Left kidney (tissue), 8 donors: ENCODE measurements at places on chromosomes 5 and 9.

DNA sequence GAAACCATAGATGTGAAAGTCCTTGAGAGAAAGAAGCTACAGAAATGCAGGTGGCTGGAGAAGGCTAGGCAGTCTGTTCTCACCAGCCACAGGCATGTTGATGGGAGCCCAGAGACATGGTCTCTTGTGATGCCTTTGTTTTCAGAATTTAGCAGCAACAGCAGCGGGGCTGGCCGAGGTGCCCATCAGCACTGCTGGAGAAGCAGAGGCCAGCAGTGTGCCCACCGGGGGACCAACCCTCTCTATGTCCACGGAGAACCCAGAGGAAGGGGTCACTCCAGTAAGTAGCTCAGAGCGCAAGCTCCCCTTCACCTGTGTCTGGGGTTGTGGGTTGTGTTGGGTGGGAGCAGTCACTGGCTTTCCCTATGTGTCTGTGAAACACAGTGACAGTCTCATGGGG is 59.6 kb downstream of the COL15A1 start:
- DNase-seq, result no peak

- DNase-seq, result no peak
These were observed 58.9 kb downstream of the DOCK2 start for GRCh38 chr5:169695919-169696490.

- peak; percentile 78 for DNase-seq
These were observed 43.2 kb downstream of the WWC1 start for GRCh38 chr5:168334695-168335094.

GRCh38 chr5:130077007-130077406 is 172.7 kb downstream of the CHSY3 start:
- DNase-seq, result no peak

GRCh38 chr9:126773004-126773607 is 31.7 kb upstream of the ZBTB43 start:
- no peak for DNase-seq

DNA sequence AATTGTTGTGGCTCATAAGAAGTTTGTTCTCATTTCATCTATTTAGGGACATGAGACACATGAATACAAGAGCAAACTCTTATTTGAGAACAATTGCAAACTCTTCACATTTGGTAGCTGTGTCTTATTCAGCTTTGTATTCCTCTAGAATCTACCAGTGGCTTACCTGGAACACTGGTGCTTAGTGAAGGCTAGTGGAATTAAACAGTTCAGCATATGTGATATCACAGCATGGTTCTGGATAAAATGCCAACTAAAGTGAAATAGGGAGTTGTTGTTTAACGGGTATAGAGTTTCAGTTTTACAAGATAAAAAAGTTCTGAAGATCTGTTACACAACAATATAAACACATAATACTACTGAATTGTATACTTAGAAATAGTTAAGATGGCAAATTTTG is 48.9 kb downstream of the NRG2 start:
- DNase-seq, result no peak

DNA sequence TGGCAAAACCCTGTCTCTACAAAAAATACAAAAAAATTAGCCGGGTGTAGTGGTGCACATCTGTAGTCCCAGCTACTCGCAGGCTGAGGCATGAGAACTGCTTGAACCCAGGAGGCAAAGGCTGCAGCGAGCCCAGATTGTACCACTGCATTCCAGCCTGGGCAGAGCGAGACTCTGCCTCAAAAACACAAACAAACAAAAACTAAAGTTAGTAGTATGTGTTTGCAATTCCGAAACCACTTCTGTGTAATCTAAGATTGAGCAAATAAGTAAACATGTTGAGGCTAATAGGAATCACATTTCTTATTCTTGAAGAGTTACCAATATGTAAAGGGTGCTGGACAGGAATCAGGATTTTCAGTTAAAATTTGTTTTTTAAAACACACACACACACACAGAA is 70.0 kb upstream of the SUSD1 start:
- DNase-seq, result no peak

DNA sequence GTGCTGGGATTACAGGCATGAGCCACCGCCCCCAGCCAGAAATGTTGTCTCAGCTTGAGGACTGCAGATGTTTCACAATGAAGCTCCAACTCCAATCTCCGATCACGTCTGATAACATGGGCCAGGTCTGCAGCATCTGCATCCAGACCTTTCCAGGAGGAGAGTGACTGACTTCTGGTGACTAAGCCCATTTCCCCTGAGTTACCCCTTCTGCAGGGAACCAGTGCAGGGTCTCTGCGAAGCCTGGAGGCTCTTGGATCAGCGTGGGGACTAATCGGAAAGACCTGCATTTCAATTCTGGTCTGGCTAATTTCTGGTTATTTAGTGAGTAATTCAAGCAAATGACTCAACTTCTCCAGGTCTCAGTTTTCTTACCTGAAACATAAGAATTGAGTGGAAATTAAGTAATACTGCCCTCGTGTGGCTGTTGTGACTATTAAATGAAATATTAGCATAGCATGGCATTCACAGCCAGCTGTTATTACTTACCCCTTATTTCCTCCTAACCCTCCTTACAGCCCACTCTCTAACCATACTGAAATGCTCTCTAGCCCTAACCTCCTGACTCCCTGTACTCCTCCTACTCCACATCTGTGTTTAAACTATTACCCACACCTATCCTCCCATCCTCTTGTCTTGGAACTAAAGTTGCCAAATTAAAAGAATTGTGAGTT is 2.2 kb upstream of the GNPDA1 start:
- DNase-seq, result no peak

GRCh38 chr5:82656341-82656761 is 378.2 kb upstream of the RPS23 start:
- no peak for DNase-seq

- peak; percentile 68 for DNase-seq
These were observed at the start of gene ZFP2 for GRCh38 chr5:178895615-178896571. TSS of gene ZFP2 (plus strand) at chr5:178895913. CDS start at chr5:178931314, 35,401 bp downstream.

GRCh38 chr9:125902831-125903512 is 155.8 kb downstream of the PBX3 start:
- DNase-seq, result no peak

GRCh38 chr9:100811643-100812042 is 216.9 kb upstream of the PLPPR1 start:
- no peak for DNase-seq

DNA sequence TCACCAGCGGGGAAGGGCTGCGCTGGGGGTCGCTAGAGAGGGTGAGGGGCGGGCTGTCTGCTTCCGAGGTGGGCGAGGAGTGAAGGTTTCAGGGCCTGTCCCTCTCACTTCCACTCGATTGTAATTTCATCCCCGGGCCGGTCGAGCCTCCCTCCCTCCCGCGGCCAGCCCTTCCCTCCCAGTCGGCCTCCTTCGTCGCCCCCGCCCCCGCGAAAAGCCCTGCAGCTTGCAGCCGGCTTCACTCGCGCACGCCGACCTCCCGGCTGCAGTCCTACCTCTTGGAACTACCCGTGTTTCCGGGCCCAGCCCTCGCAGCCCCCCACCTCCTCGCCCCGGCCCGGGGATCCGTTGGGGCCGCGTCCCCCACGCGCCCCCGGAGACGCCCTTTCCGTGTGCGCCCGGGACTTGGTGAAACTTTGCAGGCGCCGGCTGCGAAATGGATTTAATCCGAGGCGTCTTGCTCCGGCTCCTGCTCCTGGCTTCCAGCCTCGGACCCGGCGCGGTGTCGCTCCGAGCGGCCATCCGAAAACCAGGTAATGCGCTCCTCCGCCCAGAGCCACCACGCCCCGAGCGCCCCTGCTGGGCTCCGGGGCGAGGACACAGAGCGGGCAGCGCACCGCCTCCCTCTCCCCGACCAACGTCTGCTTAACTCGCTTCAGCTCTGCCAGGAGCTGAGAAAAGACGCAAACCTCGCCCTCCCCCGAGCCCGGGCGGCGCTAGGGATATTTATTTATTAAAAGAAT is at the start of gene EGFLAM:
Gene EGFLAM (plus strand): TSS at position 241 of the 743 bp plus-strand sequence. CDS start 196 bp downstream, at position 437.
- DNase-seq, result peak; percentile 57

DNA sequence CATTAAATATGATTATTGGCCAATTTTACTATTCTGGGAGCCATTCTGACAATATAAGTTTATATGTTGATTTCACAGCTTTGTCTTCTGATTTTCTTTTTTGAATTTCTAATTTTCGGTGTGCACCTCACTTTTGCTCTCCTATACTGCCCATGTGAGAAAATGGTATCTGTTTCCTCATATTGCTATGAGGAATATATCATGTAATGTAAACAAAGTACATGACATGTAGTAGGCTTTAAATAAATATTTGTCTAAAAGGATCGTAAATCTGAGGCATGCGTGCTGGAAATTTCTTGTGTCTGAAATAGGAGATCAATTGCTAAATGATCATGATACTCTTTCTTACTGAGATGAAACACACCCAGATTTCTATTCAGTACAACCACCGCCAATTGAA is 119.9 kb downstream of the ZDHHC21 start:
- no peak for DNase-seq

DNA sequence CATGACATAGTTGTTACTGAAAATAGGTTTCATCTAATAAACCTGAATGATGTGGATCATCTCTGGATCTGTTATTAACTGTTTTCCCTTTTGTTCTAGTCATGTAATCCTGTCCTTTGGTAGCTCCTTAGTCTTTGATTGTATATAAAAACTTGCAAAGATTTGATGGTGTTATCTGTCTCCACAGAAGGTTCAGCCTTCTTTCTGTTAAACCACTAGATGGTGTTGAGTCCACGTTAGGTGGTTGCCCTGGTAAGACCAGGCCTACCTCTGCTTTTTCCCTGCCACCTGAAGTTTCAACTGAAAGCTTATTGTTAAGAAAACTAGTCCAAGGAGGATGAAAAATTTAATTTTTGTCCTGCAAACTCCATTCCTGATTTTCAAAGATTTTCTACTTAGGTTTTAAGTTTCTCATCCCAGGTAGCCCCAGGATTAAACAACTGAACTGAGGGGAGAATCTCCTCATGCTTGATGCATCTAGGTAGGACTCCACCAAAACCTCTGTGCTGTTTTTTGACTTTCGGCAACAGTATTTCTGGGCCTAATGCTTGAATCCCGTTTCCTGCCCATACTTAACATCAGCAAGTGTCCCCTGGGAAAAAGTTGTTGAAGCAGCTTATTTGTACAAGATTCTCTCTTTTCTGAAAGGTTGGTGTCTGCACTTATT is 68.5 kb downstream of the RICTOR start:
- DNase-seq, result no peak

GRCh38 chr5:178145965-178146820 is 7.5 kb downstream of the NHP2 start:
- no peak for DNase-seq

GRCh38 chr5:135154197-135154596 is 120.2 kb upstream of the PITX1 start:
- DNase-seq, result no peak

DNA sequence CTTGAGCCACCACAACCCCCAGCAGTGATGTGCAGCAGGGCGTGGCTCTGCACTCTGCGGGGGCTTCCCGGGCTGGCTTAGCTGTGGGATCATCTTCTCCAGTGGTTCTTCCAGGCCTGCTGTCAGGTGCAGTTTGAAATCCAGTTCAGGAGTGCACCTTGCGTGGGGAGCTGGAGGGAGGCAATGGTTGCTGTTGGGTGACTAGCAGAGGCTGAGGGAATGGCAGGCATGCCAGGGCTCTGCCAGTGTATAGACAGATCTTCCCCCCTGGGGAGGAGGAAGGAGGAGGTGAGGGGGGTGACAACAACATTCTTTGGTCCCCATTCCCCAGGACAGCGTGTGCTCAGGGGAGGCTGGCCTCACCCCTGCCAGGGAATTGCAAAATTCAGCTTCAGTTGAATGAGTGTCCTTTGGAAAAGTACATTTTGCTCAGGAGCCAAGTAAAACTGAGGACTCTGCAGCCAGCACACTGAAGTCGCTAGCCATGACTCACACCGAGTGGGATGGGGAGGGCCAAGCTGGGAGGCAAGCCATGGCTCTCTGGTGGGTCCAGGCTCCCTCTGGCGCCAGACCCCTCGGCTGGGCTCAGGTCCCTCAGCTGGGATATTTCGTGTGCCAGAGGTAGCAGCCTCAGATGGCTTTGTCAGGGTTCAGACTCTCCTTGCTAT is 35.0 kb downstream of the ERGIC1 start:
- no peak for DNase-seq

GRCh38 chr5:95861221-95861863 is 38.8 kb upstream of the GLRX start:
- DNase-seq, result peak; percentile 24

DNA sequence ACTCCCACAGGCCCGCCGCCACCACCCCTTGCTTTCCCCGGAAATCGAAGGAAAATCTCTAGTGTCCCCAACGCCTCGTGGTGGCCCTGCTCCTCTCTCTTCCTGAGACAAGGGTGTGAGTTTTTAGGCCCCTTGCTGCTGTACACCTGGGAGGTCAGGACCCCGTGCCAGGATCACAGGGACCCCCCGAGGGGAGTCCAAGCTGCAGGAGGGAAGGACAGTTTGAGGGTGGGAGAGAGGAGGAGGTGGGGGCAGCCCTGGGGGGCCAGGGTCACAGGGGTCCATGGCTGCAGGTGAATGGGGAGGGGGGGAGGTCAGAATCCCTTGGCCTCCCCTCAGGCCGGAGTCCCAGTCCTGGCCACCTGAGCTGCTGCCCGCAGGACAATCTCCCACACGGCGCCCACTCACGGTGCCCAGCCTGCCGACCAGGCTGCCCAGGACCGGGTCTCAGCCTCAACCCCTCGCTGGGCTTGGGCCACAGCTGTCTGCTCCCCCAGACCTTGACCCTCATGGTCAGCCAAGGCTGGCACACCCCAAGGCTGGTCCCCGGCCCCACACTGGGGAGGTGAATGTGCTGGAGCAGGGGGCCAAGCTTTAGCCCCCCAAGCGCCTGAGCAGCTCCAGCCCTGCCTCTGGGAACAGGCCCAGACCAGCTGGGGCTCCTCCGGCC is 19.9 kb downstream of the TPPP start:
- DNase-seq, result no peak

- DNase-seq, result no peak
These were observed 46.0 kb downstream of the COL5A1 start for GRCh38 chr9:134687556-134687955.

DNA sequence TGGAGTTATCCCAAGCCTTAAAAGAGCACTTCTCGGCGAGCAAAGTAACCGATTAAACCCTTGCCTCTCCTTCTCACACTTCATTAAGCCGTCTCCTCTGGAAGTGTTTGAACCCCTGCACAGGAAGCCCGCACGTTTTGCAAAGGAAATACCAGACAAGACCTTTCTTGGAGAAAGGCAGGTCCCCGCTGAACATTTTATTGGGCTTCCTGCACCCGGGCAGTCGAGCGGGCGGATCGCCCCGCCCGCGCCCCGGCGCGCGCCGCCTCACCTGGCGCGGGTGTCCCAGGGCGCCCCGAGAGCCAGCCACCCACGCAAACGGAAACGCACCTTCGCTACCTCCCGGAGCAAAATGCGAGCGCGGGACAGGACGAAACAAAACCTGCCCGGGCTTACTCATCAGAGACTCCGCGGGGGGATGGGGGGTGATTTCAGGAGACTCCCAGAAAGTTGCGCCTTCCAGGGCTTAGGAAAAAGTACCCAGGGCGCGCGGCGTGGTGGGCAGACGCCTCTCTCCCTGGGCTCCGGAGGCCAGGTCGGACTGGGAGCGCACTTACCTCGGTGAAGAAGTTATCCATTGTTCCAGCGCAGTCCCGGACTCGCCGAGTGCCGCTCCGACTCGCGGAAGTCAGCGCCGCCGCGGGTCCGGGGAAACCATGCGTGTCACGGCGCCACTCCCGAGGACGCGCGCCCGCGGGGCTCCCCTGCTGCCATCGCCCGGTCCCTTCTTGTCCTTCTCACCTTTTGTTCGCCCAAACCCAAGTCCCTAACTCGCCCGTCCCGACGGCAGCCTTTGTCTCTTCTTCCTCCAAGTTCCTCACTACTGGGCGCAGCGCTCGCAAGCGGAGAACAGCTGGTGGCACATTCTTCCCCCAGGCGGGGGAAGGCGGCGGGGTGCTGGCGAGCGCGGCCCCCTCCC is 598 bp downstream of the MYO10 start:
- peak; percentile 52 for DNase-seq

- no peak for DNase-seq
These were observed 105.0 kb downstream of the GIN1 start for GRCh38 chr5:103014983-103015382.

GRCh38 chr5:106290841-106291240 is 1379.9 kb downstream of the EFNA5 start:
- DNase-seq, result no peak
